Stimulated activated CD4-positive, alpha-beta T cell treated with anti-CD3 and anti-CD28 coated beads, Interleukin-1b, Interleukin-23, amount 100 ng/mL, for 48 hours (primary cell): ENCODE measurements at places on chromosomes 3 and 15.
A peak's percentile ranks its signal among the peaks of the same experiment; 100 is the strongest.

GRCh38 chr3:125381314-125381713 lies 6.2 kb upstream of the ZNF148 start:
- DNase-seq: no peak

GRCh38 chr15:68633231-68634121 lies 54.7 kb downstream of the CORO2B start:
- DNase-seq: no peak

GRCh38 chr15:79970624-79971434 lies at the start of gene BCL2A1:
Gene BCL2A1 (minus strand): TSS chr15:79971196. CDS start chr15:79971119, 77 bp downstream.
- peak; percentile 77 for DNase-seq

DNA sequence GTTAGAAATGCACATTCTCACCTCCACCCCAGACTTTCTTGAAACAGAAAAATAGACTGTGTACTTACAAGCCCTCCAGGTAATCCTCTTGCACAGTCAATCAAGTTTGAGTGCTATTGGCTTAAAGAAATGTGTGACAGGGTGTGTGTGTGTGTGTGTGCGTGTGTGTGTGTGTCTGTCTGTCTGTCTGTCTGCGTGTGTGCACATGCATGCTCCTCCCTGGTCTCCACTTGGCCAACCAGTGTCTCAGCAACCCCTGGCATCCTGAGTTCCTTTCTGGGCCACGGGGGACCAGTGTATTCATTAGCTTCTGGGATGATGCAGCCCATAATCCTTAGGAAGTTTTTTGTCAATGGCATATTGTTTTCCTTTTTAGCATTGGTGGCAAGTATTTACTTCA lies 128.8 kb upstream of the IL12A start:
- DNase-seq: no peak

DNA sequence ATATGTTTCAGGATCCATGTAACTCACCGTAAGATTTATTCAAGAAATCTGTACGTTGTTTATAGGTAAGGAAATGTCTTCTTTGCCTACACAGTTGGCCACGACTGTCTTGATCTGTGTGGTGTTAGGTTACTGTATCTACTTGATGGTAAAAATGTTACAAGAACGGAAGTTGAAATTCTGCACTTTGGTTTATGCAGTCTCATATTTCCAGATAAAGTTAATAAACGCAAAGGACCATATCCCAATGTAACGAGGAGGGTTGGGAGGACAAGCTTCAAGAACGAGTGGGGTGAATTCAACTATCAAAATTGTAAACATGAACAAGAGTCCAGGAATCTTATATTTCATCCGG lies 1.0 kb downstream of the USF3 start:
- no peak for DNase-seq

- DNase-seq: no peak
Measured at GRCh38 chr3:123098426-123099330, 31.9 kb downstream of the PDIA5 start.

DNA sequence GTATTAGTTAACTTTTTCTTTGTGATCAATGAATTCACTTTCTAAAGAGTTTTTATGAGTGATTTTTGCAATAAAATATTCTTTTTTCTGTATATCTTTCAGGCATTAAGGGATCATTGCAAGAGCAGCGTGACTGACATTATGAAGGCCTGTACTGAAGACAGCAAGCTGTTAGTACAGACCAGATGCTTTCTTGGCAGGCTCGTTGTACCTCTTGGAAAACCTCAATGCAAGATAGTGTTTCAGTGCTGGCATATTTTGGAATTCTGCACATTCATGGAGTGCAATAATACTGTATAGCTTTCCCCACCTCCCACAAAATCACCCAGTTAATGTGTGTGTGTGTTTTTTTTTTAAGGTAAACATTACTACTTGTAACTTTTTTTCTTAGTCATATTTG lies 24.4 kb downstream of the SELENOT start:
- no peak for DNase-seq

- DNase-seq: no peak
Measured at GRCh38 chr3:146035366-146035765, 125.6 kb downstream of the PLOD2 start.

DNA sequence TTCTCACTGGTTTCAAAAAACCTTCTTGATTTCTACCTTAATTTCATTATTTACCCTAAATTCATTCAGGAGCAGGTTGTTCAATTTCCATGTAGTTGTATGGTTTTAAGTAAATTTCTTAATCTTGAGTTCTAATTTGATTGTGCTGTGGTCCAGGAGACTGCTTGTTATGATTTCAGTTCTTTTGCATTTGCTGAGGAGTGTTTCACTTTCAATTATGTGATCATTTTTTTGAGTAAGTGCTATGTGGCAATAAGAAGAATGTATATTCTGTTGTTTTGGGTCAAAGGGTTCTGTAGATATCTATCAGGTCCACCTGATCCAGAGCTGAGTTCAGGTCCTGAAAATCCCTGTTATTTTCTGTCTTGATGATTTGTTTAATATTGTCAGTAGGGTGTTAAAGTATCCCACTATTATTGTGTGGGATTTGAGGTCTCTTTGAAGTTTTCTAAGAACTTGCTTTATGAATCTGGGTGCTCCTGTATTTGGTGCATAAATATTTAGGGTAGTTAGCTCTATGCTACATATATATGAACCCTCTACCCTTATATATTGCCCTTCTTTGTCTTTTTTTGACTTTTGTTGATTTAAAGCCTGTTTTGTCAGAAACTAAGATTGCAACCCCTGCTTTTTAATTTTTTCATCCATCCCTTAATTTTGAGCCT lies 158.4 kb upstream of the TPRG1 start:
- DNase-seq: no peak

- DNase-seq: peak; percentile 21
Measured at GRCh38 chr3:69161587-69162307, 39.4 kb upstream of the LMOD3 start.

- no peak for DNase-seq
Measured at GRCh38 chr15:78906316-78906620, 33.6 kb downstream of the MORF4L1 start.
